ENCODE measurements at places on chromosomes 4 and X.
A peak's percentile ranks its signal among the peaks of the same experiment; 100 is the strongest.

- DNase-seq: no peak
Observed at GRCh38 chr4:99979872-99980271, 29.8 kb upstream of the H2AZ1 start.

DNA sequence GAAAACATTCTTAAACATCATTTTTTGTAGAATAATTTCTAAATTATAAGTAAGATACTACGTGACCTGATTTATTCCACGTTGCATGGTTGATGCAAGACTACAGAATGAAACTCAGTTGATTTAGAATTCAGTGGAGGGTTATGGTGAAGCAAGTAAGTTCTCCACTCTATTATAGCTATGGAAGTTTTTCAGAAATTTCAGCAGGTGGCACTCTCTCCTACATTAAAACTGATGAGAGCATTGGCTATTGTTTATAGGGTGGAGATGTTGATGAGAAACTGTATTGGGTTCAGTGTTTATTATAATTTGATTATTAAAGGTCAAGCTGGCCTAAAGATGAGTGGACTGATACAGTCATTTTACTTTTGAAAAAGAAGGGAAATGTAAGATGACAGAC, 88.0 kb downstream of the FNIP2 start:
- DNase-seq: no peak

- no peak for DNase-seq
Observed at GRCh38 chr4:84167093-84167492, 332.0 kb downstream of the NKX6-1 start.

DNA sequence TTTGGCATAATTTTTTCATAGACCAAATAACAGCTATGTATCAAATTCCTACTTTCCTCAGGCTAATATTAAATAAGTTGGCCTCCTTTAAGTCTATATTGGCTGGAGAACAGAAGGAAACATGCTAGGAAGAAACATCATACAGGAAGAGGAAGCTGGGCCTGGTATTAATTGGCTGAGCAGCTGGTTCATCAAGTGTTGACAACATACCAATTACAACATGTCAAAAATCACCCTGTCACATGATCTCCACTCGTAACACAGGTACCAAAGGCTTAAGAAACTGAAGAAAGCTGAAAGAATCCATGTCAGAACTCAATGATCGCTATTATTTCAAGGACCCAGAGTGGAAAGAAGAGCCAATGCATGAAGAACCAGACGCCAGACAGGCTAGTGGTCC, 10.5 kb downstream of the WDFY3 start:
- no peak for DNase-seq

DNA sequence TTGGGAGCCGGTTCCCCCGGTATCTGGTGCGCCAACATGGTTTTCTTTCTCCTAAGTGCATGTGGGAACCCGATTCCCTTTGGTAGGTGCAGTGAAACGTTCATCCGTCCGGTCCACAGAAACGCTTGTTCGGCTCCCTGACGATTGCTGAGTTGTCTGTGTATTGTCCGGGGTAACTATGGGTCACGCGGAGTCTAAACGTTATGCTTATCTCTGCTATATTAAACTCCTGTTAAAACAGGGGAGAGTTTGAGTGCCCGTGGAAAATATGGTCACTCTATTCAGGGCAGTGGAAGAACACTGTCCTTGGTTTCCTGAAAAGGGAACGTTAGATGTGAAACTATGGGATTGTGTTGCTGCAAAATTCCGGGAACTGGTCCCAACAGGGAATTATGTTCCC, 32.4 kb upstream of the MGST2 start:
- no peak for DNase-seq

GRCh38 chrX:133401536-133401935, 13.8 kb downstream of the GPC4 start:
- DNase-seq: peak; percentile 40

GRCh38 chr4:94897023-94897422, 139.3 kb downstream of the BMPR1B start:
- no peak for DNase-seq

DNA sequence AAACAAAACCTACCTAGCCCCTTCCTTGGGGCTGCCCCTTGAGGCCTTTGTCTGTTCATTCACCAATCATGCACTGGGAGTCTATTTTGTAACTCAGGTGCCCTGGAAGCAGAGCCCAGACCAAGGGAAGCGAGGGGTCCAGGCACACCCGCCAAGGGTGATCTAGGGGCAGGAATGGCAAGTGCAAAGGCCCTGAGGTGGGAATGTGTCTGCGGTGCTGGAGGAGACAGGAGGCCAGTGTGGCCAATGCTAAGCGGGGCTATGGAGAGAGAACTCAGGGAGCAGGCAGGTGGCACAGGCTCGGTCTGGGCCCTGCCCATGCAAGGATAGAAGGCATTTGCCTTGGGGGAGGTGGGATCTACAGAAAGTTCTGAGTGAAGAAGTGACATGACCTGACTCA, 3.5 kb upstream of the SH3BP2 start:
- DNase-seq: no peak

DNA sequence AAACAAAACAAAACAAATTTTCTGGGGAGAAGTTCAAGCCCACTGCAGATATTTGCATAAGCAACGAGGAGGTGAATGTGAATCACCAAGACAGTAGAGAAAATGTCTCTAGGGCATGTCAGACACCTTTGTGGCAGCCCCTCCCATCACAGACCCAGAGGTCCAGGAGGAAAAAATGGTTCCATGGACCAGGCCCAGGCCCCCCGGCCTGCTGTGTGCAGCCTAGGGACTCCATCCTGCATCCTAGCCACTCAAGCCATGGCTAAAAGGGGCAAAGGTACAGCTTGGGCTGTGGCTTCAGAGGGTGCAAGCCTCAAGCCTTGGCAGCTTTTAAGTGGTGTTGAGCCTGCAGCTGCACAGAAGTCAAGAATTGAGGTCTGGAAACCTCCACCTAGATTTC, 54.0 kb downstream of the LPAR4 start:
- no peak for DNase-seq

GRCh38 chr4:93983140-93983539, 154.6 kb downstream of the ATOH1 start:
- DNase-seq: no peak

Measured in skeletal muscle cell (primary cell).